ACHN (cell line): ENCODE measurements at places on chromosomes 1 and 21.

DNA sequence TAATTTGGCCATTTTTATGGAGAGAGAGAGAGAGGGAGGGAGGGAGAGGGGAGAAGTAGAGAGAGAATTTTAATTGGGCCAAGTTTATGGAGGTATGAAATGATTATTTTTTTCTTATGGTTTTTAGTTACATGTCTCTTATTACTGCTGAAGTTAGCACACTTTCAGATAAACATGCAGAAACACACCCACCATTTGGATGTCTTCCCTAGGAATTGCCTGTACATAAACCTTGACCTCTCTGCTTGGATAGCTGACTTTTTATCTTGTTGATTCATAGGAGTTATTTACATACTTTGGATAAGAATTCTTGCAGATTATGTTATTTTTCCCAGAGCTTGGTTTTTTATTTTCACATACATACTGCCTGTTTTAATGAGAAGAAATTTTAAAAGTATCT is 310.2 kb upstream of the ADAMTS5 start:
- DNase-seq: no peak

GRCh38 chr1:93079685-93080141 is 630 bp downstream of the MTF2 start:
- peak; percentile 30 for DNase-seq

GRCh38 chr1:203592730-203593129 is 33.9 kb upstream of the ATP2B4 start:
- no peak for DNase-seq

- DNase-seq: no peak
Observed at GRCh38 chr1:43123031-43123430, 49.1 kb downstream of the EBNA1BP2 start.

DNA sequence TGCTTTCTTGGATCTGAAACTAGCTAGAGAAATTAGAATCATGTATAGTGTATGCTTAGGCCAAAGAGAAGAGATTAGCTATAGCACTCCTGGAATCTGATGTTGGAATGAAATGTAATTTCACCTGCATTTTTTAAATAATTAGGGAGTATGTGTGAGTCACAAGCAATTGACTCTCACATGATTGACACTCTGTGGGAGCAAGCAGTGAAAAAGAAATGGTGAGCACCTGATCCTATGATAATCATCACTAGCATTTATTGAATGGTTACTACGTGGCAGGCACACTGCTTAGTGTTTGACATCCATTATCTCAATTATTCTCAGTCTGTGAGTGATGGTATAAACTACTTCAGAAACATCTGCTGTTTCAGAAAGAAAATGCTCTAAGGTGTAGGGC is 176.6 kb downstream of the NRIP1 start:
- DNase-seq: no peak

DNA sequence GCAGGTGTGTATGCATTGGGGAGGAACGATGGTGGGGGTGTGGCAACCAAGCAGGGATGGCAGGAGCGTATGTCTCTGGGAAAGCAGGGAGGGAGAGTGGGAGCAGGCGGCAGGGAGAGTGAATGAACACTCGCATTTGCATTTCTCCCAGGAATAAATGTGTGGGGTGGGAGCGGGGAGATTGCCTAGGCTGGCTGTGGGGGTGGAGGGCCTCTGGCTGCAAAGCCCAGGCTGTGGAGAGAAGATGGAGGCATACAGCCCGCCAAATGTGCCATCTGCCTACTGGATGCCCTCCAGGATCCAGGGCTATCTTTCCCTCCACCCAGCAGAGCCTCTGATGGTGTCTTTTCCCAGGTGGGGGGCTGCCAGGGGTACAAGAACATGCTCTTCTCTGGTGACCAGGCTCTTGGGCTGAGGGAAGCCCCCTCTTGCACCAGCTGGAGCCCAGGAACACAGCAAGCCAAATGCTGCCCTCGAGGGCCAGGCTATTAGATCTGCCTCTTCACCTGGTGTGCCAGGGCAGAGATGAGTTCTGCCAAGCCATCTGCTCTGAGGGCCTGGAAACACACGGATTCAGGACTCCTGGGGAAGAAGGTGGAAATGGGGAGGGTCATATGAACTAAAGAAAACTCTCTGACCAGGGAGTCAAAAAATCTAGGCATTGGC is 1.7 kb upstream of the OPTC start:
- DNase-seq: no peak

DNA sequence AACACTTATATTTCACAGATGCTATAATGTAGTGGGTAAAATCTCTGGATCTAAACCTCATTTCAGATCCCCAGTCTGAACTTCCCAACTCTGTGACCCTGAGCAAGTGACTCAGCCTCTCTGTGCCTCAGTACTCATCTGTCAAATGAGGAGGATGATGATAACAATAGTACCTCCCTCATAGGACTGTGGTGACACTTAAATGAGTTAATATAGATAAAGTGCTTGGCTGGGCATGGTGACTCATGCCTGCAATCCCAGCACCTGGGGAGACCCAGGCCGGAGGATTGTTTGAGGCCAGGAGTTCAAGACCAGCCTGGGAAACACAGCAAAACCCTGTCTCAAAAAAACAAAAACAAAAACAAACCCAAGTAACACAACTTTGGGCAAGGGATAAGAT is 4.7 kb upstream of the ECE1 start:
- no peak for DNase-seq

GRCh38 chr1:99613716-99614115 is 32.2 kb upstream of the PALMD start:
- no peak for DNase-seq

- peak; percentile 88 for DNase-seq
Observed at GRCh38 chr1:48036710-48037355, 39.6 kb upstream of the TRABD2B start.

GRCh38 chr21:39688010-39688409 is 57.0 kb upstream of the IGSF5 start:
- no peak for DNase-seq

DNA sequence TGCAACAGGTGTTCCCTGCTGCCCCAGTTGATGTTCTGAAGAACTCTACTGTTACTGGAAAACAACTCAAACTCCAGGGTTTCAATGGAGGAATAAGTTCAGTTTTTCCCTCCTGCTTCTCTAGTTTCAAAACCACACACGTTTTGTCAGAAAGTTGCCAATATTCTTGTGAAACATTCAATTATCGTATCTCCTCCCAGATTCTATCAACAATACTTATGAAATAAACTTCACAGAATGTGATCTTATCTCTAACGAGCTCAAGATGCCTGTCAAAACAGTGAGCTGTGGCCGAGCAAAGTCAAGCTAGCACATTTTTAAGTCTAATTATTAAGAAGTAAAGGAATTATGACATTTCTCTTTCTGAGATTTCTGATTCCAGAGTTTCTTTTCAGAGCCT is 4.7 kb downstream of the OR2B11 start:
- no peak for DNase-seq

- DNase-seq: no peak
Observed at GRCh38 chr1:30706528-30706927, 16.9 kb downstream of the MATN1 start.

- DNase-seq: no peak
Observed at GRCh38 chr21:45280178-45280821, 7.4 kb downstream of the POFUT2 start.

DNA sequence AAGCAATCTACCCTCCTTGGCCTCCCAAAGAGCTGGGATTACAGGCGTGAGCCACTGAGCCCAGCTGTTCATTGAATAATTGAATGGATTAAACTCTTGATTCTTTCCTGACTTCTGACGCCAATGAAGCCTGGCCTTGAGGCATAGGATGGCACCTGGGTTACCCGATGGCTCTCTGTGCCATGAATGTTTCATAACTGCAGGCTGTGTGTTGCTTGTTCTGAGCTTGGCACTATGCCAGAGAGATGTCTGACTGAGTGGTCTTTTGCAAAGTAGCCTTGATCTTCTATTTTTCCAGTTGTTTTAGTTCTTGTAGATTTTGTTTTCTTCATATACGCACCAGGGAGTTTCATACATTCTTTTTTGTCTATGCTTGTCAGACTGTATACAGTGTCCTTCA is 38.5 kb upstream of the AK4 start:
- DNase-seq: no peak

- DNase-seq: no peak
Observed at GRCh38 chr21:14071902-14072734, 138.6 kb downstream of the LIPI start.

DNA sequence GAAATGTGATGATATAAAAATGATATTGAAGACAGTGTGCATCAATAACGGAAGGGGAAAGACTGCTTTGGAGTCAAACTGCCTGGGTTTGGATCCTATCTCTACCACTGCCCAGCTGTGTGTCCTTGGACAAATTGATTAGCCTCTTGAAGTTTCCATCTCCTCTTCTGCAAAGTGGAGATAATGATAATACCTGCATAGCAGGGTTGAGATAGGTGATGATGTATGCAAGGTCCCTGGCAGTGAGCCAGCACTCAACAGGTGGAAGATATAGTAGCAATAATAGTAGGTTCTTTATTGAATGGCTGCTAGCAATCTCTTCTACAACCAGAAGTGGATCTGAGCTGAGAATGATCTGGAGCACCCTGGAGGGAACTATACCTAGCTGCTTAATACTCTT is 166.7 kb downstream of the MIS18A start:
- DNase-seq: no peak

- no peak for DNase-seq
Observed at GRCh38 chr1:168918860-168919741, 187.4 kb upstream of the ATP1B1 start.

GRCh38 chr1:157844089-157844830 is 2.7 kb upstream of the CD5L start:
- no peak for DNase-seq

DNA sequence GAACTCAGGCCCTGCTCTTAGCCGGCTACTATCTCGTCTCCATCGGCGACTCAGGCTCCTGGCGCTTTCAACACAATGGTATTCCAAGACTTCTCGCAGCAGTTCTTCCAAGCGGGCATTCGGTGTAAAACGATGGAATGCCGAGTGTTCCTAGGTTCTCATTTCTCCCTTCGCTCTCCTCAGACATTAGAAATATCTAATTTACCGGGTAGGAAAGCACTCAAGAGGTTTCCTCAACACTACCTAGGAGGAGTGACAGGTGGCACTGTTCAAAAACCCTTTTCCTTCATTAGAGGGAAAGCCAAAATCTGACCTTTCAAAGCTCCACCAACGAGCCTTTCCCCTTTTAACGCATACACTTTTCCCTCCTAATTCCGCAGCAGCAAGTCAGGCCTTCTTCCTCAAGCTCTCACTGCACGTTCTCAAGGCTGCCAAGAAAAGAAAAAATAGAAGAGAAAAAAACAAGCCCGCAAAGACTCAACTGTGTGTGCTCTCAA is 601 bp downstream of the UBE2G2 start:
- DNase-seq: peak; percentile 51

GRCh38 chr1:13435458-13435857 is 25.2 kb downstream of the PRAMEF20 start:
- DNase-seq: no peak

DNA sequence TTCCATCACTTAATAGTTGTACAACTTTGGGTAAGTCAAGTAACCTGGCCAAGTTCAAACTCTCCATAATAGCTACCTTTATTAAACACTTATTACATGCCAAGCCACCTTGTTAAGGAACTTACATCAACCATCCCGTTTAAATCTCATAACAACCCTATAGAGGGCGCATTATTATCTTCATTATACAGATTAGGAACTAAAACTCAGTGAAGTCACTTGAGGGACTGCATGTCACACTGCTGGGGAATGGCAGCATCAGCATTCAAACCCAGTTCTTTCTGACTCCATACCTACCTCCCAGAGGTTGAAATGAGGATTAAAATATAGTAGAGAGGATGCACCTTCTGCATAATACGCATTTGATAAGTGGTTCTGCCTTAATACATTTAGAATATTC is 47.1 kb upstream of the PLA2G2C start:
- DNase-seq: peak; percentile 30

DNA sequence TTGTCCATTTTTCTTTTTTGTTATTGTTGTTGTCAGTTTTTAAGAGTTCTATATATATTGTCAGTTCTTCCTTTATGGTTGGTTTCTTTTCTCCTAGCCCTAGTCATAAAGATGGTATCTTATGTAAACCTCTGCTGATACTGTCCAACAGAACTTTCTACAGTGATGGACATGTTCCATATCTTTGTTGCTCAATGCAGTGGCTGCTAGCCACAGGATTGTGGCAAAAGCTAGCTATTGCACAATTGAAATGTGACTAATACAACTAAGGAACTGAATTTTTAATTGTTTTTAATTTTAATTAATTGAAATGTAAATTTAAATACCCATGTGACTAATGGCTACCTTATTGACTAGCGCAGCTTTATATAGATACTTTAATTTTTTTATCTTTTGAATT is 411.8 kb upstream of the PTBP2 start:
- no peak for DNase-seq

GRCh38 chr21:21915816-21916215 is 917.6 kb downstream of the NCAM2 start:
- DNase-seq: no peak

DNA sequence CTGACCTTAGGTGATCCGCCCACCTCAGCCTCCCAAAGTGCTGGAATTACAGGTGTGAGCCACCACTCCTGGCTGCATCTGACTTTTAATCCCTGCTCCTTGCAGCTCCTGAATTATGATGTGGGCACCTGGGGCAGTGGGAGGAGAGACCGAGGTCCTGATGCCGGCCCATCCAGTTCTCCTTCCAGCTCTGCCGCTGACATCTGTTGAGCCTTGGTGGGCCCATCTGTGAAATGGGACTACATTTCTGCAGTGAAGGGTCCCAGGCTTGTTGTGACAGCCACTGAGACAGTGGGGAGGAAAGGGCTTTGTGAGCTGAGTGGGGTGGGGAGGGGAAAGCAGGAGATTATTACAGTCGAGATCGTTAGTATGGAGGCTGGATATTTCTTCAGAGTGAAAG is 11.8 kb downstream of the PLA2G2F start:
- no peak for DNase-seq

- no peak for DNase-seq
Observed at GRCh38 chr1:14555091-14555490, 43.4 kb upstream of the KAZN start.

GRCh38 chr21:45982758-45983648 is 1.4 kb downstream of the COL6A1 start:
- no peak for DNase-seq

- no peak for DNase-seq
Observed at GRCh38 chr1:180192172-180192571, 37.5 kb downstream of the QSOX1 start.

GRCh38 chr1:155272466-155273342 is 600 bp downstream of the CLK2 start:
- peak; percentile 70 for DNase-seq

GRCh38 chr1:89280766-89281165 is 8.1 kb upstream of the GBP5 start:
- no peak for DNase-seq
